ENCODE measurements at places on chromosomes 13 and 19. TPM values are rescaled to one million over a fixed set of nuclear protein-coding genes. Genes with fewer than 3 reads are reported as not detected.
A peak's percentile ranks its signal among the peaks of the same experiment; 100 is the strongest.

SERPINE3 gene
- total RNA-seq: not detected

SYT3 gene
- not detected for total RNA-seq

MBD3L2 gene
- total RNA-seq: not detected

EID2B gene
- total RNA-seq: 4.7 TPM

C2CD4C gene
- not detected for total RNA-seq

LIM2 gene
- total RNA-seq: not detected

TEX101 gene
- total RNA-seq: not detected

SH3GL1 gene
- 64.0 TPM for total RNA-seq

DNA sequence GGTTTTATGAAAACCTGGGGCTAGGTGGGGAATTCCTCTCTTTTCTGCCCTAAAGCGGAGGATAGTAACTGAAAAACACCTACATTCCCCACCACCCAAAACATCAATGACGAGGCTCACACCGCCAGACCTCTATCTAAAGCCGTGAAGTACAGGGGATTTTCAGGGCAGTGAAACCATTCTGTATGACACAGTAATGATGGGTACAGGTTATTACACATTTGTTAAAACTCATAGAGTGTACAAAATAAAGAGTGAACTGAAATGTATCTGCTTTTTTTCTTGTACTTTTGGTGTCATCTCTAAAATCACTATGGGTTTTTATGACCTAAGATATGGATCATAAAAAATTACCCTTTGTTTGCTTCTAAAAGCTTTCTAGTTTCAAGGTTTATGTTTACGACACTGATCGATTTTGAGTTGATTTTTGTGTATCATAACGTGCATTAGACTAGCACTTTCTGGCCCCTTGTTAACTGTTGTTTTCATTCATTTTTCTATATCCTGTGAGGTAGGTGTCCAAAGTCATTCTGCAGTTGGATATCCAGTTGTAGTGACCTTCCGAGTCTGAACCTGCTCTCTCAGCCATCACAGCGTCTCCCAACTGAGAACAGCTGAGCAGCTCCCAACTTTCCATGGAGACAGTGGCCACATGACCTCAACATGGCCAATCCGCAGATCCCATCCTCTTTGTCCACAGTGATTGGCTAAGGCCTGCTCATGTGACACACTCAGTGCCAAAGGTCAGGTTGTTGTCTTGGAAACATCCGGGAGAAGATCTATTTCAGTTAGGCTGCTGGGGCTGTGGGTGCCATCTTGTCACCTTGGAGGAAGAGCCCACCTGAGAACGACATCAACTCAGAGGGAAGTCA is 10.3 kb downstream of the MBD3L2B start:
- DNase-seq: no peak

GRCh38 chr13:51785712-51786424 is 18.1 kb downstream of the DHRS12 start:
- DNase-seq: no peak

DNA sequence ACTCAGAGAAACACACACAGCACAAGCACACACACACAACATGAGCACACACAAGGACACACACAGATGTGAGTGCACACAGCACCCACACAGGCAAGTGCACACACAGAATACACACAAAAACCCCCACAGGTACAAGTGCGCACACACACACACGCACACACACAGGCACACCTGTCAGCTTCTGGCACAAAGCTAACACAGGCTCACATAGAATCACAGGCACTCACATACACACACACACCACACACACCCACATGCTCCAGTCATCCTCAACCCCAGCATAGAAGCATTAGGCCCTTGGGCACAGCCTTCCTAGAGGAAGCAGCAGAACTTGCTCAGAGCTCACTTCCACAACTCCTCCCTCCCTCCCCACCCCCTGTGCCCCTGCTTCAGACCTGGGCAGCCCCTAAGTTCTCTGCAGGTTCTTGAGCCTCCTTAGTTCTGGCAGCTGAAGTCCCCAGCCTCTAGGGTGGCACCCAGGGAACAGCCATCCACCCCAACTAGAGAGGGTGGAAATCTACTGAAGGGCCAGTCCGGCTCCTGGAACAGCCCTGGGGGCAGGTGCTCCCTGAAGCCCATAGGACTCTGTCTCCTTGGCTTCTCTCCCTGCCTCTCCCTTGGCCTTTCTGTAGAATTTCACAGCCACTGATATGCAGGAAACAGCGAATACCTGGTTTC is 129.9 kb upstream of the VSTM2B start:
- DNase-seq: no peak

- no peak for DNase-seq
Observed at GRCh38 chr19:1004803-1005664, 4.8 kb downstream of the GRIN3B start.

DNA sequence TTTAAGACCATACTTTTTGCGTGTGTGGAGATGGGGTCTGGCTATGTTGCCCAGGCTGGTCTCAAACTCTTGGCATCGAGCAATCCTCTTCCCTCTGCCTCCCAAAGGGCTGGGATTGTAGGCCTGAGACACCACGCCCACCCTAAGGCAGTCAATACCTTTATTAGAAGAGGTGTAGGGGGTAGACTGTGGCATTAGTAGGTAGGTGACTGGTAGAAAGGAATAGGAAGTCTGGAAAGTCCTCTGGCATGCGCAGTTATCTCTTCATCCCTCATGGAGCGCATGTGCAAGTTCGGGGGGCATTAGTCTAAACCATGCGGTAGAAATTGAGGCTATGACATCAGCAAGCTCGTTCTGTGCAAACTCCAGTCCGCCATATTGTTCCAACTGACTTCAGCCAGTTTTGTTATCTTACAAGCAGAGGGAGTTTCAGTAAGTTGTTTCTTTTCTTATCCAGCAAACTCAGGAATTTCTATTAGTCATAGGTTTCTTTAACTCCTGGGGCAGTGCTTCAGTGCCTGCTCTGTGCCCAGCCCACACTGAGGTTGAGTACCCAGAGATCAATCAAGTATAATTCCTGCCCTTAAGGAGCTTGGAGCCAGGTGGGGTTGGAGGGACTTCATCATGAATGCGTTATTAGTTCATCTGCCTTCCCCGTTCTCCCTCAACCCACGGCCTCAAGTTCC is 7.3 kb upstream of the RANBP3 start:
- no peak for DNase-seq

DNA sequence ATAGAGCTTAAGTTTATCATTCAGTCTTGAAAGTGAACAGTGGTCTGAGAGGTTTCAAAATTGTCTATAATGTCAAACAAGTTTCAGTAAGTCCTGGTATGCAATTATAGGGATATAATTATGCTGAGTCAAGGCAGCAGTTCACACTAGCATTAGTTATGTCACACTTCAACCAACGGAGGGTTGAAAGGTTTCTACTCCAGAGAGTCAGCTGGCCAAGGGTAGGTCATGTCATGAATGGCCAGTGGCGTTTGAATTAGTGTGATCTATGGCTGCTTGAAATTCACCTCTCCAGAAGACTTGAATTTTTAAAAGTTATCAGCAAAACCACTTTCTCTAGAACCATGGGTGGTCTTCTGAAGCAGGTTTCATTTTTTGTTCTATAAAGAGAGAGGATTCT is 108.6 kb downstream of the TNFRSF19 start:
- no peak for DNase-seq

- no peak for DNase-seq
Observed at GRCh38 chr13:27308941-27309340, 38.3 kb downstream of the RASL11A start.

GRCh38 chr19:17687857-17688784 is at the start of gene UNC13A:
TSS of gene UNC13A (minus strand) at chr19:17688354. CDS start at chr19:17688199, 155 bp downstream.
- peak; percentile 48 for DNase-seq

DNA sequence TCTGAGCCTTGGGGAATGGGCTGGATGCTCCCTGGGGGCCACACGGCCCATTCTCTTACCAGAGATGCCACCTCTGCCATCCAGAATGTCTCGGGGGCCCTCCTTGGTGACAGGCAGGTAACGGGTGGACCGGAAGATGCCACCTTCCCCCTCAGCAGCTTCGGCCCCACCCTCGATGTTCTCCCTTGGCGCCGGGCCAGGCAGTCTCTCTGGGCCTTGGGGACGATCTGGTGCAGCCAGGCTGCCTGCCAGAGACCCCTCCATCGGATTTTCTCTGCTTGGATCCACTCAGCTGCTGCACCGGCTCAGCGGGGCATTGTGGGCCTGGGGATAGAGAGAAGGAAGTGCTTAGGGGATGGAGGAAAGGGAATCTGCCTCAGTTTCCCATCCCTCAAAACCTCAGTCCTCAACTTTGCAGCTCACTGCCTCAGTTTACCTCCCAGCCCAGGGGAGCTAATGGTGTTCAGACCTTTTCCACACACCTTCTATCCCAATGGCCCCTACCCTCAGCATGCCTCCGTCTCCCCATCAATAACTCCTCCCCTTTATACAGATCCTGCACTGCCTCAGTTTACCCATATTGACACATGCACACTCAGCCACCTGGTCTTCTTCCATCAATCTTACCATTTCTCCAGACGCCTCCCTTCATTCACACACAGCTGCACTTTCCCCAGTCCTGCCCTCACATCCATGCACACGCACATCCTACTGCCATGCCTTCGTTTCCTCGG is 1.5 kb downstream of the WIZ start:
- no peak for DNase-seq

- no peak for DNase-seq
Observed at GRCh38 chr19:10816691-10817090, 19.3 kb downstream of the TMED1 start.

GRCh38 chr19:58021541-58022282 is 12.1 kb upstream of the ZSCAN1 start:
- DNase-seq: no peak

- DNase-seq: no peak
Observed at GRCh38 chr13:91052876-91053275, 294.6 kb upstream of the MIR17HG start.

DNA sequence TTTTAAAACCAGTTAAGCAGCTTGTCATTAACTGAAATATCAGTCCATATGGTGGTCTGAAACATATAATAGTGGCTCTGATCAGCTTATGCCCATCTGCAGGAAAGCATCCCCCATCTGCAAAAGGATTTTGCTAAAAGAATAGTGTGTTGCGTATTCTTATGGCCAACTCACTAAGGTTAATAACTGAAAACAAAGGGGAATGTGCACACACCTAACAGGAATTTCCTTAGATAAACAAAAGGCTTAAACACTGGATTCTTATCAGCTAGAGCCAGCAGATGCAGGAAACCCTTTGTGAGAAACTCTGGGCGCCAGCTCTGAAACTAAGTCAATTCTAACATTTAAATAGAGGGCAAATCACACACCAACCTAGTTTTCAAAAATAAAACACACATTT is 22.1 kb downstream of the VPS36 start:
- no peak for DNase-seq

- DNase-seq: no peak
Observed at GRCh38 chr19:10976131-10976892, 15.5 kb downstream of the SMARCA4 start.
